ENCODE measurements at places on chromosomes 12 and 14.

DNA sequence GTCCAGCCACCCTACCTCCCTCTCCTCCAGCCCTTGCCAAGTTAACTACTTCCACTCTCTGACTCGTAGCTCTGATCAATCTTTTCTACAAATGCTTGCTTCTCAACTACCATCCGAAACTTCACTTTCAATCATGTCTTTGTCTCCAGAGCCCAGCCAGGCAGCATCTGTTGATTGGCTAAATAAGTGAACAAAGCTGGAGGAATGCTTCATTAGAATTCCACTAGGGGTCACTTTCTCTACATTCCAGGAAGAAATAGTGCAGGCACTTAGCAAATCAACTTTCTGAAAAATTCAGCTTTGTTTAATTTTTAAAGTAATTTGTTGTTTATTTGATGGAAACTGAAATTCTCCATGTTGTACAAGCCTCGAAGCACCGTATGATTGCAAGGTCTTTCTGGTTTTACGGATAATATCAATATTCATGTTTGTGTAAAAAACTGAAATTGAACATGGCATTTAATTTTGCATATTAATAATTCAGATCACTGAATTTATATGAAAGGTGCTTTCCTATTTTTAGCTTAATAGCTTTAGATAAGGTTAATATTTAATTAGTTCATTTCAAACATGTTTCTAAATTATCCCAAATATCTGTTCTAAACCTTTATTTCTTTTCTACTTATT lies 32.4 kb upstream of the HELB start:
- DNase-seq: no peak

DNA sequence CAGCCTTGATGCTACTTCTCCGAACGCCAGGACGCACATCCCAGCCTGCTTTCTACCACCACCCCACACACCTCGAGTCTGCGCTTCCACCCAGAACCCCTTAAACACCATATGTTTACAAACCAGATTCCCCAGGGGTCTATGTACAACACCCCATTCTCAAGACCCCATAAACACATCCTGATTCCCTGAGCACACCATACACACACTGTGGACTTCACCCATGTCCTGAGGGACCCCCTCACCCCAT lies 733 bp downstream of the TTC7B start:
- no peak for DNase-seq

DNA sequence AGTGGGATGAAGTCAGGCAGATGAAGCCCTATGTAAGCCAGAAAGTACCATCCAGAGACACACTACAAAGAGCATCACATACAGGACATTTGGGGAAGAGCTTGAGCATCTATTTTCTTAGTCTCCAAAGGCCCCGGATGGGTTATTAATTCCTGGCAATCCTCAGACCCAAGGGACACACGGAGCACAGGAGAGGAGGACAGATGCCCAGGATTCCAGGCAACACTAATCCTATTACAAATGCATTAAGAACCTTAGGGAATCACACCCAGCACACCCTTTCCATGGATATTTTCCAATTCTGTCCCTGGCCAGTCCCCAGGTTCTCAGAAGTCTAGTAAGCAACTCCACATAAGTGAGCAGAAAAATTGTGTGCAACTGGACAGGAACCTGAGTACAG lies 65.9 kb downstream of the CMKLR1 start:
- no peak for DNase-seq

DNA sequence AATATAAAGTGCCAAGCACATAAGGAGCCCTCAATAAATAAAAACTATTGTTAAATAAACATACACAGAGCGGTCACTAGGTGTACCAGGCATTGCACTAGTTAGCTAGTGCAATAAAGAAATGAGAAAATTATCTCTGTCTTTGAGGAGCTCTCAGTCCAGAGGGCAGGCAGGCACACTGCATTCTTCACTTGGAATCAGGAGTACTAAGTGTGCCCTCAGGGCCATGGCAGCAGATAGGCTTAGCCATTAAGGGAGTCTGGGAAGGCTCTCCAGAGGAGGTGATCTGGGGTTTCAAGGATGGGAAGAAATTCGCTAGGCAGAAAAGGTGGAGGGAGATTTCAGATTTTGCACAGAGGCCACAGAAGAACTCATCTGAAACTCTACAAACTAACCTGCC lies 9.1 kb downstream of the ABCD4 start:
- DNase-seq: no peak

- DNase-seq: no peak
These were observed 193.3 kb downstream of the RAD51B start for GRCh38 chr14:68012871-68013270.

- DNase-seq: no peak
These were observed 10.3 kb upstream of the ELK3 start for GRCh38 chr12:96183734-96184370.

Measured in left lobe of liver (tissue), 2 donors.